T-helper 17 cell (primary cell): ENCODE measurements at places on chromosomes 11 and 22.

DNA sequence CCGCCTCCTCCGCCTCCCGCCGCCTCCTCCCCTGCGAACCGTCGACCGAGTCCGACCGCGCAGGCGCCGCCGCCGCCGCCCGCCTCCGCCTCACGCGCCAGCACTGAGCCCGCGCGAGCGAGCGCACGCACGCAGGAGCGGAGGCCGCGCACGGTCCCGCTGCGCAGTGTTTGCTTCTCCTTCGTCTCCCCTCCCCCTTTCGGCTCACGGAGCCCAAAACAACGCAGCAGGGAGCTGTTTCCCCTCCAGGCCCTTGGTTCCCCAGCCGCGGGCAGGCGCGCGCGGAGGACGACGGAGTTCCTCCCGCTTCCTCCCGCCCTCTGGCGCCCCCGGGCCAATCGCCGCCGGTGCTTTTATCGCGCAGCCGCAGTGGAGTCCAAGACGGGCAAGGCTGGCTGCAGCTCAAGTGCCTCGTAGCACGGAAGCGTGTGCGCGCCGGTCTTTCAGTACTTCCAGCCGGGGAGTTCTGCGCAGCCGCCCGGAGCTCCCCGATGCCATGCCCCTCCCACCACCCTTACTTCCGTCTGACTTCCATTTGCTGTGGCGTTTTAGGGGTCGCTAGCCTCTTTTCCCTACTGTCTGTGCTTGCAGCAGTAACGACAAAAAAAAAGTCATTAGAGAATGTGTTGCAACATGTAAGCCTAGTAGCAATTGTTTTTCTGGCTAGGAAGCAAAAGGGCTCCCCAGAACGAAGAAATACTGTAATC lies at the start of gene HNRNPUL2:
Gene HNRNPUL2 (minus strand): TSS at position 293 of the 707 bp plus-strand sequence. CDS start 301 bp downstream, outside the sequence.
- peaks cover 35% of the 10 kb centered on the region for H3K4me1 ChIP-seq
- peak within 1 kb of the TSS; percentile 98 for H3K27ac ChIP-seq
- peak within 1 kb of the TSS; percentile 96 for H3K4me3 ChIP-seq
- peak; percentile 99 for DNase-seq
- H3K36me3 ChIP-seq, result peaks cover 7% of the 10 kb centered on the region

- peaks cover 14% of the 10 kb centered on the region for H3K4me1 ChIP-seq
- no peak overlapping the region for H3K4me3 ChIP-seq
- peaks cover 5% of the 10 kb centered on the region for H3K27me3 ChIP-seq
- H3K27ac ChIP-seq, result no peak overlapping the region
- peaks cover 3% of the 10 kb centered on the region for H3K36me3 ChIP-seq
Observed at GRCh38 chr11:13947379-13947778, 15.1 kb upstream of the SPON1 start.

- no peaks in the 10 kb centered on the region for H3K36me3 ChIP-seq
- no peaks in the 10 kb centered on the region for H3K4me1 ChIP-seq
- no peaks in the 10 kb centered on the region for H3K27me3 ChIP-seq
Observed at GRCh38 chr22:31451709-31452571, 37.7 kb downstream of the EIF4ENIF1 start.

DNA sequence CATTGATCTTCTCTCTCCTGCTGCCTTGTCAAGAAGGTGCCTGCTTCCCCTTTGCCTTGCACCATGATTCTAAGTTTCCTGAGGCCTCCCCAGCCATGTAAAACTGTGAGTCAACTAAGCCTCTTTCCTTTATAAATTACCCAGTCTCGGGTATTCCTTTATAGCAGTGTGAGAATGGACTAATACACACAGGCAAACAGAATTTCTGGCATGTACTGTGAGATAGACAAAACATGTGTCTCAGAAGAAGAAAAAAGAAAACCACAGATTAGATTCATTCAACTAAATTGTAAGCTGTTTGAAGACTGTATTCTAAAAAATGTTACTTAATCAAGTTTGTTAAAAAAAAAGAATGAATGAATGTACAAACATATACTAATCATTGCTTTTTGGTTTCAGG lies 1.5 kb upstream of the MMP20 start:
- no peaks in the 10 kb centered on the region for H3K4me1 ChIP-seq
- no peaks in the 10 kb centered on the region for H3K36me3 ChIP-seq
- no peak overlapping the region for H3K4me3 ChIP-seq
- H3K27ac ChIP-seq, result no peak overlapping the region
- H3K27me3 ChIP-seq, result peaks cover 63% of the 10 kb centered on the region

DNA sequence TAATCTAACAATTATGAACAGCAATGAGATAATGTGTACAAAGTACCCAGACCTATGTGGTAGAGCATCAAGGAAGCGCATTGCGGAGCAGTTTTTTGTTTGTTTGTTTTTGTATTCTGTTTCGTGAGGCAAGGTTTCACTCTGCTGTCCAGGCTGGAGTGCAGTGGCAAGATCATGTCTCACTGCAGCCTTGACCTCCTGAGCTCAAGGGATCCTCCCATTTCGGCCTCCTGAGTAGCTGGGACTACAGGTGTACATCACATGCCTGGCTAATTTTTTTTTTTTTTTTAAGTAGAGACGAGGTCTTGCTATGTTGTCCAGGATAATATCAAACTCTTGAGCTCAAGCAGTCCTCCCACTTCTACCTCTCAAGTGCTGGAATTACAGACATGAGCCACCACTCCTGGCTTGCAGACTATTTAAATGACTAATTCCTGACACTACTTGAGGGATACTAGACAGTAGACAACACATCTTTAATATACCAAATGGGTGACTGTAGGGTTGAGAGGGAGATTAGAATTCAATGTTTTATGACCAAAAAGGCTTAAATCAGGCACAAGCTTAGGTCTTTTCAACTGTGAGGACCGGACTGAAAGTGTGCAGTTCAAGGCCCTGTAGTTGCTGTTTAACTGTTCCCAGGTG lies 12.7 kb downstream of the OR51B4 start:
- H3K4me1 ChIP-seq, result no peaks in the 10 kb centered on the region
- no peak for DNase-seq
- H3K27ac ChIP-seq, result no peak overlapping the region
- no peaks in the 10 kb centered on the region for H3K36me3 ChIP-seq
- peaks cover 10% of the 10 kb centered on the region for H3K27me3 ChIP-seq

DNA sequence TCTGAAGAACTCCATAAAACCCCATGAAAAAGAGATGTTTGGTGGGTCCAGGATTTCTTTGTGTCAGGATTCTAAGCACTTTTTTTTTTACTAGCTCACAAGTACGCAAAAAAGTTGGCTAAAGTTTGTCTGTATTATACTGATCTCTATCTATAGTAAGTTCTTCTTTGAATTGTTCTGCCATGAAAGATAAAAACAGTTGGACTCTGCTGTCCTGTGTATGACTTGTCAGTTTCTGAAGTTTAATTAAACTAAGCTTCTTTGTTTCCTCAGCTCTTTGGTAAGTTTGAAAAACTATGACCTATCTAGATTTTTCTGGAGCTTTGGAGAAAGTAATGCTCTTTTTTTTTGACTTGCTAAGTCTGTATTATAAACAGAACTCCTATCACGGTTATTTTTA lies 812.2 kb upstream of the LUZP2 start:
- no peak overlapping the region for H3K27ac ChIP-seq
- no peaks in the 10 kb centered on the region for H3K4me1 ChIP-seq
- H3K27me3 ChIP-seq, result no peaks in the 10 kb centered on the region
- no peaks in the 10 kb centered on the region for H3K36me3 ChIP-seq
- DNase-seq, result no peak

DNA sequence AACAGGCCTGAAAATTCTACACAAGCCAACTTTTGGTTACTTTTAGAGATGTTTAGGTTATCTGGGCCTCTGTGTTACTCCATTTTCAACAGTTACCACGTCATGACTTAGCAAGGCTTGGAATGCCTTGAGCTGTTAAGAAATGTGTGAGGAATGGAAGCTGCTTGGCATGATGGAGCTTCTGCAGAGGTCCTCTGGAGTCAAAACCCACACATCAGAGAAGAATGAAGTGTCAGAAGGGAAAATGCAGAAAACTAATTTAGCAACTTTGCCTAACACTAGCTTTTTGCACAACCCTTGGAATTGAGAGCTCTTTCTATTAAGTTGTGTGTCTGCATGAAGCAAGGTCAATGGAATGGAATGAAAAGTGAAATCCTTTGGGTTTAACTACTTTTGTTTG lies 27.4 kb downstream of the FAT3 start:
- H3K27ac ChIP-seq, result no peak overlapping the region
- DNase-seq, result no peak
- no peaks in the 10 kb centered on the region for H3K4me1 ChIP-seq

- H3K27ac ChIP-seq, result no peak overlapping the region
- H3K4me3 ChIP-seq, result peak overlapping the region; percentile 55
- H3K36me3 ChIP-seq, result peaks cover 1% of the 10 kb centered on the region
- H3K27me3 ChIP-seq, result peaks cover 21% of the 10 kb centered on the region
Observed at GRCh38 chr11:65808744-65809341, 22.0 kb downstream of the OVOL1 start.
